Cerebellar nuclear complex (tissue), 1 donor: ENCODE measurements at places on chromosomes 4 and X.

GRCh38 chrX:12239356-12240082, 101.2 kb downstream of the FRMPD4 start:
- DNase-seq, result no peak

GRCh38 chr4:168357941-168358340, 39.4 kb upstream of the DDX60 start:
- DNase-seq, result no peak

DNA sequence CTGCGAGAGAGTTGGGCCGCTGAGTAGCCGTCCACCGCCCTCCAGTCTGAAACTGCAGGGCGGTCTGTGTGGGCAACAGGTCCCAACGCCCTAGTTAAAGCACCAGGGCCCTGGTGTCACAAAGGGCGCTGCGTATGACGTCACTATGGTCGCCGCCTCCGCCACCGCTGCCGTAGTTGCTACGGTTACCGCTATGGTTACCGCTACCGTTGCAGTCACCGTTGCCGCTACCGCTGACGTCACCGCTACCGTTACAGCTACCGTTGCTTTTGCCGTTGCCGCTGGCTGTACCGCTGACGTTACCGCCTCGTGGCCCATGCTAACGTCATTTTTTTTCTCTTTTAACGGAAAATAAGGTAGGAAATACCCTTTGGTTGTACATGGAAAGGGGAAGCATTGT, at the start of gene PPP1R2C:
TSS of gene PPP1R2C (minus strand) at position 68 of the 400 bp plus-strand sequence. CDS start 84 bp downstream, outside the sequence.
- no peak for DNase-seq

DNA sequence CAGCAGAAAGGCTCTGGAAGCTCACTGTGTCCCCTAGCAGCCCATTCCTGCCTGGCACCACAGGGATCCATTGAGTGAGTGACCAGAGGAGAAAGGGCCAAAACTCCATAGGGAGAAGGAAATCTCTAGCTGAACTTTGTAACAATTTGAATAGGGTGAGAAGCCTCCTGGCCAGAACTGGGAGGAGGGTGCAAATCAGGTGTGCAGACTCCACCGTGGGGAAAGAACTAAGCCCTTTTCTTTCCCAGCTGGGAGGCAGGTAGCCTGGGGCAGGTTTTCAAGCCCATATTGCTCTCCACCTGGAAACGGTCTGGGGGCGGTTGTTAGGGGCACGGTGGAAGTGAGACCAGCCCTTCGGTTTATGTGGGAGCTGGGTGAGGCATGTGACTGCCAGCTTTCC, 227.2 kb downstream of the SNCA start:
- DNase-seq, result no peak

DNA sequence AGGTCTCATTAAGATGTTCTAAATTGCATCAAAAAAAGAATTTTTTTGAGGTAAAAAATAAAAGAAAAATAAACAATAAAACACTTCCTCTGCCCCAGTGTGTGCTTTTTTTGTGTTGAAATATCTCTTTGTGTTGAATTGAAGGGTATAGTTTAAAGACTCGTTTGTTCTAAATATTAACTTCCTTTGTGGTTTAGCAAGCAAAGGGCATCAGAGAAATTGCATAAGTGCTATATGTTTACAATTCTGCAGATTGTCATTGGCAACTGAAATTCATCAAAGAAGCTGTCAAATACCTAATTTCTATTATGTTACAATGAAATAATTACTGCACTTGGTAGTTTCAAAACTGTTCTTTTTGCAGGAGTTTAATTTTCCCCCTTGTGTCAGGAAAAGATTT, 260.5 kb downstream of the DKK2 start:
- no peak for DNase-seq

- no peak for DNase-seq
Observed at GRCh38 chr4:73705721-73706120, 34.6 kb upstream of the CXCL8 start.

DNA sequence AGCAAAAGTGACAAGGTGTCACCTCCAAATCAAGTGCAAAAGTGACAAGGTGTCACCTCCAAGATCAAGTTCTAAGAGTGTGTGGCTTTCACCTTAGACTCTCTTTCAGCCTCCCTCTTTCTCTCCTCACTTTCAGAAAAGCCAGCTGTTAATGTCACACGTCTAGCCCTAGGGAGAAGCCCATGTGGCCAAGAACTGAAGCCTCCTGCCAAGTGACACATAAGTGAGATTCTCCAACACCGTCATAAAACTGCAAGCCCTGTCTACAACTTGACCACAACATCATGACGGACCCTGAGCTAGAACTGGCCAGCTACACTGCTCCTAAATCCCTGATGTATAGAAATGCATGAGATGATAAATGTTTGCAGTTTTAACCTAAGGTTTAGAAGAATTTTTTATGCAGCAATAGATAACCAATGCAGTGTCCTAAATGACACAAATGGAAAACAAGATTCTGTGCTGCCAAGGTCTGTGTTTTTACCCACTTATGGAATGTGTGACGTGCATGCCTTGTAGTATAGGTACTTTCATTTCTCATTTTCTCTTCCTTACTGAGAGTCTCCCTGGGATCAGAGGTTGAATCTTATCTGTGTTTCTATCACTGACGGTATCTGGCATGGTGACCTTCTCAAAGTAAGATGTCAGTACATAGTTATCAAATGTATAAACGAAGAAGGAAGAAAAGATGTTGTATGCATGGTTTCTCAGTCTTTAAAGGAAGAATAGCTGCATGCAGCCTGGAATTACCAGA, 25.0 kb downstream of the NLGN4X start:
- DNase-seq, result no peak

DNA sequence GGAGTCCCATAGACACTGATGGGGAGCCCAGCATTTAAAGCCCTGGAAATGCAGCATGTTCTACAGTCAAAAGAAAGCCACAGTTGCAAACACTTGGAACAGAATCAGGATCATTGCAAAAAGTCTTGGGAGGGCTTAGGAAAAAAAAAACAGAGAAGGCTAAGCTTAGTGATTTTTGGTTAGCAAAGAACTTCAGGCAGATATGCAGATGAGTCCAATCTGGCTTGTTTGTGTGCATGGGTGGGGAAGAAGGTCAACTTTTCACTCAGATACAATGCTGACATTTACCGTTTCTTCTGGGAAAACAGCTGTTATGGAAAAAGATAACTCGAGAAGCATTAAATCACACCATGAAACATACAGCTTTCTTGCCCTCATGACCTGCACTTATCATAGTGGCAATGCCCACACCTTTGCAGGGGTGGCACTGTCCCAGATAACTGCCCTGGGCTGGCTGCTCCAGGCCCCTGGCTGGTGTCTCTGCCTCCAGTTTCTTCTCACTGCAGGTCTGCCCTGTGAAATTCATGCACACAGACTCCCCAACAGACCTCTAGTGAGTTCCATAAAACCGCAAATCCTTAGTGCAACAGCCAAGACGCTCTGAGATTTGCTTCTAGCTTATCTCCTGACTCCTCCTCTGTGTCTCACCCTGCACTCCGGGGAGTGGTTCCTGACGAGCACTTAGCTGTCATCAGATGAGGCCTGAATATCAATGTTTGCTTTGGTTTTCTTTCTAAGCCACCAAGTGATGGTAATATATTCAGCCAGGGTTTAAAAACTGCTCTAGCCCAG, 99.2 kb downstream of the DRD5 start:
- DNase-seq, result no peak

DNA sequence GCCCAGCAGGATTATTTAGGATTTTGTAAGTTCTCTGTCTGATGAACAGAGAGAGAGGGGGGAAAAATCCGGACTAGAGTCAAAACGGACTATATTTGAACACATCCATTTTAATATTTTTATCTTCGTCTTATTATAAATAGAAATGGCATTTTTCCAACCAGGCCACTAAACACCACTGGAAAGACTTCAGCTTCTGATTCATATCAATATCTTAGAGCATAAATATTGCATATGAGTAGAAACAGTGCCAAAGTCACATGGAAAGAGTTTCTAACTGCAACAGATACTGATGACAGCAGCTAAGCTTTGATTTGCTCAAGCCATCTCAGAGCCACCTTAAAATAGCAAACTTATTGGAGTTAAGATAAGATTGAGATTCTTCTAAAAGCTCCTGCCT, 456 bp downstream of the PPARGC1A start:
- no peak for DNase-seq

DNA sequence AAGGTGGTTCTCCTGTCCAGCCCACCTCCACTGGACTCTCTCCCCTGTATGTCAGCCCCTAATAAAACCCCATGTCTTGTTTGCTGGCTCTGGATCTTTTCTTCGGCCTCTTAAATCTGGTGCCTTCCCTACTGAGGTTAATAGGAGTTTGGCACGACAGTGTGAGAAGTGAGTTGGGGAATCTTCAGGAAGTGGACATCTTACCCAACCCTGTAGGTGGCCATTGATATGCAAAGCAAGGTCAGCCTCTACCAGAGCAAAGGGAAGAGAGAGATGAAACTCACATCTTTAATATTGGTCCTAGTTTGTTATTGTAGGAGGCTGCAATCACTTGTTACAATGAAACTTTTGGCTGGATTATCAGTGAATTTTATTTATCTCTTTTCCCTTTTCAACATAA, 111.7 kb downstream of the CHRDL1 start:
- DNase-seq, result no peak
